ENCODE measurements at places on chromosomes 4 and X.

GRCh38 chrX:151679798-151680402 lies 15.4 kb upstream of the PRRG3 start:
- no peak for DNase-seq

- no peak for DNase-seq
These were observed 64.4 kb downstream of the ADGRG2 start for GRCh38 chrX:19057856-19058255.

- DNase-seq, result no peak
These were observed 34.7 kb upstream of the NYX start for GRCh38 chrX:41412261-41413081.

DNA sequence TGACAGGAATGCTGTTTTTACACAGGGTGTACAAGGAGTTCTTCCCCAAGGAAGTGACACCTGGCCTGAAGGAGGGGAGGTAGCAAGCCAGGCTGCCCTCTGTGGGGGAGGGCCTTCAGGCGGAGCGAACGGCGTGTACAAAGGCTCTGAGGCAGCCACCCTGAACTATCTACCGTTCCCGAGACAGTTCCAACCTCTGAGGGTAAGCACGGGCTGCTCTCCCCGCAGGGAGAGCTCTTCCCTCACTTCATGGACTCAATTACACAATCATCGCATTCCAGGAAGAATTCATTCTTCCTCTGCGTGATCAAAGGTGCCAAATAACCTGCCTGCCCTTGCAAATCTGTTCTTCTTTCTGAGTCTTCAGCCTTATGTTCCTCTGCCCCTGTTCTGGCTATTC lies 4.8 kb downstream of the ELK1 start:
- no peak for DNase-seq

- no peak for DNase-seq
These were observed 3.8 kb downstream of the DOK7 start for GRCh38 chr4:3466691-3467600.

- no peak for DNase-seq
These were observed 414.2 kb upstream of the LCORL start for GRCh38 chr4:18435781-18436180.

DNA sequence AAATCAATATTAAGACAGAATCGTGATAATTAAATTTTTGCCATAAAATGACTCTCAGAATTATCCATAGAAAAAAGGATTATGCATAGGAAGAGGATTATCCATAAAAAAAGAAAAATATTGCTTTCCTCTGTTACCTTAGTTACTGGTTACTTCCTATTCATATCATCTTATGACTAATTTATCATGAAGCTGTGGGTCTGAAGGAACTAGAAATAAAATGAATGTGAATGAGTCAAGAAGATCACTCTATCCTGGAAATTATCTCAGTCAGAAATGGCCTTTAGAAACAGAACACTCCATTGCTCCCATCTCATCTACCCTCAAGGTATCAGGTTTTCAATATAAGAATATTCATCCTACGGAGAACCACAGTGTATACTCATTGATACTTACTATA lies 19.4 kb downstream of the RPS6KA6 start:
- DNase-seq, result no peak

- no peak for DNase-seq
These were observed 65.4 kb downstream of the RTL3 start for GRCh38 chrX:78593701-78594100.

- DNase-seq, result no peak
These were observed 345.1 kb upstream of the PITX2 start for GRCh38 chr4:110967936-110968335.

GRCh38 chrX:7149411-7149810 lies 1.5 kb upstream of the PUDP start:
- DNase-seq, result no peak

GRCh38 chr4:189143263-189143952 lies 797.3 kb upstream of the FRG1 start:
- DNase-seq, result no peak

DNA sequence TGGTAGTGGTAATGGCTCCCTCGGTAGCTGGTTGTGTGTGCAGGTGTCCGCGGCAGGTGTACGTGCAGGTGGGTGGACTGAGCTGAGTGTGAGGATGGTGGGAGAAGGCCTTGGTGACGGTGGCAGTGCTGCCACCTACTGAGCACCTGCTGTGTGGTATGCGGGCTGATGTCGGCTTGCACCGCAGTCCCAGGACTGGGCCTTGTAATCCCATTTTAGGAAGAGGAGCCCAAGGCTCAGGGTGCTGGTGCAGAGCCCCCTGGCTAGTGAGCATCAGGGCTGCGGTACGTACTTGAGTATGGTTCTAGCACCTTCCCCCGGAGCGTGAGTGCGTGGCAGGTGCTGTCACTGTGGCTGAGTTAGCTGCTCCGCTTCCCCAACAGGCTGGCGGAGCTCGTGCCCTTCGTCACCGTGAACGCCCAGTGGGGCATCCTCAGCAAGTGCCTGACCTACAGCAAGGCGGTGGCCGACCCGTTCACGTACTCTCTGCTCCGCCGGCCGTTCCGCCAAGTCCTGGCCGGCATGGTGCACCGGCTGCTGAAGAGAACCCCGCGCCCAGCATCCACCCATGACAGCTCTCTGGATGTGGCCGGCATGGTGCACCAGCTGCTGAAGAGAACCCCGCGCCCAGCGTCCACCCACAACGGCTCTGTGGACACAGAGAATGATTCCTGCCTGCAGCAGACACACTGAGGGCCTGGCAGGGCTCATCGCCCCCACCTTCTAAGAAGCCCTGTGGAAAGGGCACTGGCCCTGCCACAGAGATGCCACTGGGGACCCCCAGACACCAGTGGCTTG lies 5.7 kb upstream of the CPZ start:
- no peak for DNase-seq

DNA sequence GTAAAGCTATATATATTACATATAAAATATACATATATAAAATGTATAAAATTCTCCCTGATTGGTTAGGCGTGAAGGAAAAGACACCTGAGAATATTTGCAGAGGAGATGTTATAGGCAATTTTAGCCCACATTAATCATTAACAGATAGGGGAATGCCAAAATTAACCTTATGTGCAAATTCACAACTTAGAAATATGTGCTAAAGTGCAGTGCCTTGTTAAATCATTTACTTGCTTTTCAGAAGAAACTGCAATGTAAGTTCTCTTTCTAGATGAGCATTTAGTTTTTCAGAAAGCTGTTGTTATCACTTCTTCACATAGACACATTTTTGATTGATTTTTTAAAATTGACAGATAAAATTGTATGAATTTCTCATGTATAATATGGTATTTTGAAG lies 5.6 kb downstream of the TASL start:
- no peak for DNase-seq

GRCh38 chr4:153413842-153414241 lies 52.3 kb upstream of the TMEM131L start:
- DNase-seq, result no peak

DNA sequence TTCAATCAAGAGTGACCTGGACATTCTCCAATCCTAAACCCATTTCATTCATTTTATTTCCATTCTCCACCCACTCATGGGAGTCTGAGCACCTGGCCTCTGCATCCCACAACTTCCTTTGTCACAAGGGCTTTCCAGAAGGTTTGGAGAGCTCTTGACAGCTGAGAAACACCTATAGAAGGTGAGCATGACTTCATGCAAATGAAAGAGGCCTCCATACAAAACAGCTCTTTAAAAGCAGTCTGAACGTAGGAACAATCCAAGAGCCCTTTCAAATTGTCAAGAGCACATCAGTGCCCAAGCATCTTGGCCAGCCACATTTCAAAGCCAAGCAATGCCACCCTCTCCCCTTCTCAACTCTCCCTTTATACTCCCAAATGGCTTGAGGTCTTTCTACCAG lies 74.9 kb upstream of the RAP2C start:
- DNase-seq, result no peak

DNA sequence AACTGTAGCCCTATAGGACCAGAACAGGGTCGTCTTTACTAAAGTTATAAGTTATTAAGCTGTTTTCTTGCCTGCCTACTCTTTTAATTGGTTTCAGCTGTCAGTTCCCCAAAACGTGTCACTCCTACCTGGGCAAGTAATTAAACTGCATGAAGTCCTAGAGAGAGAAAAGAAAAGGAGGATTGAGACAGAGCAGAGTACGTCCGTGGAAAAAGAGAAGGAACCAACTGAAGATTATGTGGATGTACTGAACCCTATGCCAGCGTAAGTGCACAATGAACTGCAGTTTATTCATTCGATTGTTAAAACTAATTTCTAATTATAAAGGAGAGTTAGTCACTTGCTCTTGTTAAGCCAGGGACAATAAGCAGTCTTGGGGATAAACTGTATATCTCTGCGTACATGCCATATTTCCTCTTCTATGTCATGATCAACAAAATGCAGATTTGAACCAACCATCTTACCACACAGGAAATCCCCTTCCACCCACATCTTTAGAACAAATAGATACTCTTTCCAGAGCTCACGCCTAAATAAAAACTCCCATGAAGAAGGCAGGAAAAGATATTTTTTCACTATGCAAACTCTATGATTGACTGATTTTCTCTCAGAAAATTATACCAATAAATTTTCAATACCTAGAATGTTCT lies 22.8 kb downstream of the STAP1 start:
- DNase-seq, result no peak

- no peak for DNase-seq
These were observed 13.1 kb downstream of the MOB1B start for GRCh38 chr4:70915036-70915815.

GRCh38 chr4:162791226-162791625 lies 375.5 kb downstream of the NAF1 start:
- DNase-seq, result no peak

DNA sequence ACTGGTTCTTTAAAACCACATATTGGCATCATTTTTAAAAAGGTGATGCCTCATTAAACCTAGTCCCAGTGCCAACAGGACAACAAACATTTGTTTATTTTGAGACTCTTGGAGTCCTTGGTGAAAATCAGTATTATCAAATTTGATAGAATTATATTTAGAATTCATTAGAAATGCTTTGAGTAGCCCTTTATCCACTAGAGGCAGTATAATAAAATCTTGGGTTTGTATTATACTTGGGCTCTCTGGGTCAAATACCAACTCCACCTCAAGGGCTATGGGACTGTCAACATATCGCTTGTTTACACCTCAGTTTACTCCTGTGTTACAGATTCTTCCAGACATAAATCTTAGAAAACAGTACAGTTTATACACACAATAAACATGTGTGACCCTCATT lies 335.7 kb upstream of the FSTL5 start:
- no peak for DNase-seq

GRCh38 chr4:80897537-80898303 lies 132.8 kb upstream of the BMP3 start:
- DNase-seq, result no peak

DNA sequence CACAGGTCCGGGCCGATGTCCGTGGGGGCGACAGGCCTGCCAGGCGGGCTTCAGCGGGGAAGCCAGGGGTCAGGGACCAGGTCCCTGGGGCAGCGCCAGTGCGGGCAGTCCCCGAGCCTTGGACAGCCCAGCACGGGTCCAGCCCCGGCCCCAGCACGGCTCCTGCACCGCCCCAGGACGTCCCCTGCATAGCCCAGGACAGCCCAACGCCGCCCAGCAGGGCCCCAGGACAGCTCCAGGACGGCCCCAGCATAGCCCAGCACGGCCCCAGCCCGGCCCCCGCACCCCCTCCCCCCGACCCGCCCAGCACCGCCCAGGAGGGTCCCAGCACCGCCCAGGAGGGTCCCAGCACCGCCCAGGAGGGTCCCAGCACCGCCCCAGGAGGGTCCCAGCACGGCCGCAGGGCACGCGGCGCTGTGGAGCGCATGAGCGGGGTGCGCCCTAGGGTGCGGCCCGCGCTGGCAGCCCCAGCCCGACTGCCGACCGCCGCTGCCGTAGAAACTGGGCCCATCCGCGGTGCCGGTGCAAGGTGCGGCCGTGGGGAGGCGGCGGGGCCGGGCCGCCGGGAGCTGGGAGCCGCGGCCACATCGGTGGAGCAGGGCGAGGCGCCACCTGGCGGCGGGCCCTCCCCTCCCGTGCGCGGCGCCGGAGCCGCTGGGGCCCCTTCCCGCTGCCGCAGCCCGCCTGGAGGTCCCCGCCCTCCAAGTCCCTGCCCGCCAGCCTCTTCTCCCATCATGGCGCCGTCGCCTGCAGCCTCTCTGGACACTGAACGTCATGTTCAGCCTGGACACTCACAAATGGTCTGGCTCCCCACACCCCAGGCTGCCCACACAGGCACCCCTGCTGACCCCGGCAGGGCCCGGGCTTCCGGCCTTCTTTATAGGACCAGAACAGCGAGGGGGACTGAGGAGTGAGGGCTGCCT lies 106.8 kb upstream of the NKX1-1 start:
- DNase-seq, result no peak

GRCh38 chr4:18398661-18399060 lies 377.1 kb upstream of the LCORL start:
- no peak for DNase-seq
